ENCODE measurements at places on chromosomes 1 and 21.

GRCh38 chr1:5611431-5611830 is 380.8 kb downstream of the NPHP4 start:
- DNase-seq, result peak; percentile 55

DNA sequence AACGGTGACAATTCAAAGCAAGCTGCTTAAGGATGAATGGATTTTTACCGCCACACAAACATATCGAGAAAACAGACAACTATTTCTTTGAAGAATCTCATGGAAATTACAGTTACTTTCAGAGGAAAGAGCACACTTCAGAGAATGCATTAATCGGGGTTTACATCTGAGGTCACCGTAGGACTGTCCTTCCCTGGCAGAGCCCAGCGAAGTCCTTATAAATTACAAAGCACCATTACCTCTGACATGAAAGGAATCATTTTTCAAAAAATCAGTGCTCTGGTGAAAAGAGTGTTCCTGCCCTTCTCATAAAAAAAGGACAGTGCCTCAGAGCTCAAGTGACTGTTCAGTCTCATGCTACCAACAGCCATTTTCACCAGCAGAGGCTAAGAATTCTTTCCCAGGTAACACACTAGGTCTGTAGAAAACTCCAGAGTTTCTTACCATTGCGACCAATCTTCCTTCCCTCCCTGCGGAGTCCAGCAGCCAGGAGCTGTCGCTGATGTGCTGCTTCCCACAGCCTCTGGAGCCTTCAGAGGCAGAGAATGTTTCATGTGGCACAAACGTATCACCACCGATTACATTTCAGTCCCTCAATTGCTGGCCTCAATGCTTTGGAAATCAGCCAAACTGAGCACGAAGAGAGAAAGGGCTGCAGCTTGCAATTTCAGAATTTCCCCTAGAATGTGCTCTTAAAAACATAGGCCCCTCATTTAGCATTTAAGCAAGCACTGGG is 75.4 kb downstream of the PLD5 start:
- no peak for DNase-seq

- no peak for DNase-seq
These were observed 13.4 kb upstream of the KIAA1614 start for GRCh38 chr1:180899262-180899661.

GRCh38 chr21:29678626-29679025 is 261.2 kb downstream of the GRIK1 start:
- DNase-seq, result no peak

- DNase-seq, result peak; percentile 86
These were observed 3.2 kb downstream of the ATP1B1 start for GRCh38 chr1:169109561-169110134.

DNA sequence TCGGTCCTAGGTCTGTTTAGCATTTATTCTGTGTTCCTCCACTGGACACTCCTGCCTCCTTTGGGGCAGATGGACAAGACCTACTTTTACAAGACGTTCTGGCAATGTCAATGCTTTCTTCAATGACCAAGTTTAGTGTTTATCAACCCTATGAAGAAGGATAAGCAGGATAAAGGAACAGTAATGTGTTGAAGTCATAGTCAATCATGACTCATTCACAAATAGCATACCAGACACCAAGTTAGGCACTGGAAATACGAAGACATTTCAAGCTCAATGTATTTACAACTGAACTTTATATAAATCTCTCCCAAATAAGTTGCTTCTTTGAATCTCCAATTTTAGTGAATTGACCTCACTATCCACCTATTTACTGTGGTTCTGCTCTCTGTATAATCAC is 4.8 kb upstream of the SLC35D1 start:
- peak; percentile 73 for DNase-seq

DNA sequence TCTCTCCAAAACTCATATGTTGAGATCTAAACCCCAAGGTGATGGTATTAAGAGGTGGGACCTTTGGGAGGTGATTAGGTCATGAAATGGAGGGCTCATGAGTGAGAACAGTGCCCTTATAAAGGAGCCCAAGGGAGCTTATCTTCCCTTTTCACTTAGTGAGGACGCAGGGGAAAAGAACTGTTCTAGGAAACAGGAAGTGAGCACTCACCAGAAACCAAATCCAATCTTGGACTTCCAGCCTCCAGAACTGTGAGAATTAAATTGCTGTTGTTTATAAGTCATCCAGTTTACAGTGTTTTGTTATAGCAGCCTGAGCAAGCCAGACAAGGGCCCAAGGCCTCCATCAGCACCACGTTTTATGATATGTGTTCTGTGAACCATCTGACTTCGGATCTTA is 60.3 kb upstream of the LRRC8D start:
- DNase-seq, result no peak

- DNase-seq, result no peak
These were observed 1.4 kb downstream of the RPE65 start for GRCh38 chr1:68448365-68448764.

DNA sequence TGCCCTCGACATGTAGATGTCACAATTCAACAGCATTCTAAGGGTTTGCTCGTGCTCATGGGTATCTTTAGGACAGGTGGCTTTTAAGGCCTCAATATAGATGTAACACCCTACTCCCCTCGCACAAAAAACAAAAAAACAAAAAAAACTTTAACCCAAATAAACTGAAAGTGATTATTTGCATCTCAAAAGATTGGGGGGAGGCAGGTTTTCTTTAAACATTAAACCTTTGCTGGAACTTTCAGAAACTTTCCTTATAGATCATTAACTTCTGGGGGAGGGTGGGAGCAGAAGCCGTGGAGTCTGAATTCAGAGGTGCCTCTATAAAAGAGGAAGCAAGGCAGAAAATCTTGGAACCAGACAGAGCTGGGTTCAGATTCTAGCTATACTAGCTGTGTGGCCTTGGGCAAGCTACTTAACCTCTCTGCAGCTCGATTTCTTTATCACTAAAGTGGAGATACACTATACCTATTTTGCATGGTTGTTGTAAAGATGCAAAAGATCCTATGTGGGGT is 3.2 kb upstream of the KIAA1614 start:
- no peak for DNase-seq
